Nephron progenitor cell (in vitro differentiated cells): ENCODE measurements at places on chromosomes 4 and X.

- no peak for DNase-seq
These were observed 1087.8 kb downstream of the C4orf33 start for GRCh38 chr4:130183766-130184165.

DNA sequence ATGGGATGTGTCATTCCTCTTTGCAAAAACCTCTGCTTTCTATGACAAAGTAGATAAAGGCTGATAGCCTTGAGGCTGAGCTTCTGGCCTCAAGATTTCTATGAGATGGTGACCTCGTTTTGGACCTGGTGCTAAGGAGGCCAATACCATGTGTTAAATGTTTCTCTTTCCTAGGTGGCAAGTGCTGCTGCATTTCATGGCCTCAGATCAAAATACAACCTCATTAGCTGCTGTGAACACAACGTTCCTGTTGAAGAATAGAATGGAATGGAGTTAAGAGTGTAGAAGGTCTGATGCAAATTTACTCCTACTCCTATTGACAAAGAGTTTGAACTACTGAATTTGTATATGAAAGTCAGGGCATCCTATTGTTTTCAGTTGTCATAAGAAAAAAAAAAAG, 112.0 kb downstream of the C4orf51 start:
- DNase-seq, result no peak

DNA sequence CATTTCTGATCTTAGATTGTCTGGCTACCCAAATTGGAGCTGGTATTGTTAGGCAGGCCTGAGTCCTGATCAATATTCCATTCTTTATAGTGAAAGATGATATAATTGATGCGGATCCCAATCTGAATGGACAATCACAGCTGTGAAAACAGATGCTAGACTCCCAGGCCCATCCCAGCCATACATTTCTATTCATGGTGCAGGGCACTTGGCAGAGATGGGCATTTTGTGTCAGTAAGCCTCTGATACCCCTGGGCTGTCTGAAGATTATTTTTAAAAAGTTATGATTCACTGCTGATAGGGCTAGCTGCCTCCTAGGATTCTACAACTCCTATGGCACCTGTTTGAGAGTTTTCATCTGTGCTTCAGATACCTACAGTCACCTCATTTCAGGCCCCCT, 61.2 kb upstream of the TSPAN7 start:
- no peak for DNase-seq

- DNase-seq, result peak; percentile 58
These were observed 161.2 kb downstream of the EFNB1 start for GRCh38 chrX:68989865-68990606.

DNA sequence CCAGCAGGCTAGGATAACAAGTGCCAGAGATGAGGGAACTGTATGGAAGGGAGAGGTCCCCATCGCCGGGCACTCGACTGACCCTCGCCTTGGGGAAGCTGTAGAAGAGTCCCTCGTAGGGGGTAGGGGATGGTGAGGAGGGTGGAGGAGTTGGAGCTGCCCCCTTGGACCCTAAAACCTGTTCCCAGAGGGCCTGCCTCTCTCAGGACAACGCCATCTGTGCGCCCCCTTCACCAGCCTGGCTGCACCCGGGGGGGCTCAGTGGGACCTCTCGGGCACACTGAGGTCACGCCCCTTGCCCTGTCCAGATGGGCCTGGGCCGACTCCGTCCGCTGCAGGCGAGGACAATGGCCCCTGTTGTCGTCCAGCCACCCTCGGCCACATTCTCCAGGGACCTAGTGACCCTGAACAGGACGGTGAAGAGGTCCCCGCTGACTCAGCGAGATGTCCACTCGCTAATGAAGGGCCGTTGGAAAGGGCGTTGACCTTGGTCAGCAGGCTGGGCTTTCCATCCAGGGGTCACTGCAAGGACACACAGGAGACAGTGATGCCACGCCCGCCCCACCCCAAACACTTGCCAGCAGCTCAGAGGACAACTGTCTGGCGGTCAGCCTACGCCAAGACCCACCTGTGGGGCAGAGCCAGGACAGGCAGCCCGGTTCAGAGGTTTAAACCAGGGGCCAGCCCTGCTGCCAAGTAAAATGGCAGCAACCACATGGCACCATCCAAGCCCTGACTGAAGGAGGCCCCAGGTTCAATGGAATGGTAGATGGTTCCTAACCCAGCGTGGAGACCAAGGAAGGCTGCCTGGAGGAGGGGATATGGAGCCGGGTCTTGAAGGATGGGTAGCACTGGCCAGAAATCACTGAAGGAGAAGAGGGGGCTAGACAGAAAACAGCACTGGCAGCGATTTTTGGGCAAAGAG, 51.2 kb downstream of the HMX1 start:
- DNase-seq, result no peak

- DNase-seq, result peak; percentile 92
These were observed at the start of gene KIT for GRCh38 chr4:54657551-54658251. TSS of gene KIT (plus strand) at chr4:54657957. CDS start at chr4:54658015, 58 bp downstream.

DNA sequence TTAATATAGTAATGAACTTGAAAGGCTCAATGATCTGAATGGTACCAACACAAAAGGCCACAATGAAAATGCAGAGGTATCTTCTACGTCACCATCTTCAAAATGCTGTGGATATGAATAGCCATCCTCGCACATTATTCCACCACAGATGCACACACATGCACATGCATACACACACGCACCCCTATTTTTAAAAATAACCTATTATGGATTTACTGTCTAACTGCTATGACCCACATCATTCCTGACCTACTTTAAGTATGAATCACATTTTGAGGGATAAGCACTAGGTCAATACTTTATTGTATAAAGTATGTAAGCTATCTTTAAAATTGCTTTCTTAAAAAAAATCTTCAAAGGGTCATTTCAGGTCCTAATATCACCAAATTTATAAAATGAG, 24.4 kb upstream of the CORIN start:
- DNase-seq, result no peak

DNA sequence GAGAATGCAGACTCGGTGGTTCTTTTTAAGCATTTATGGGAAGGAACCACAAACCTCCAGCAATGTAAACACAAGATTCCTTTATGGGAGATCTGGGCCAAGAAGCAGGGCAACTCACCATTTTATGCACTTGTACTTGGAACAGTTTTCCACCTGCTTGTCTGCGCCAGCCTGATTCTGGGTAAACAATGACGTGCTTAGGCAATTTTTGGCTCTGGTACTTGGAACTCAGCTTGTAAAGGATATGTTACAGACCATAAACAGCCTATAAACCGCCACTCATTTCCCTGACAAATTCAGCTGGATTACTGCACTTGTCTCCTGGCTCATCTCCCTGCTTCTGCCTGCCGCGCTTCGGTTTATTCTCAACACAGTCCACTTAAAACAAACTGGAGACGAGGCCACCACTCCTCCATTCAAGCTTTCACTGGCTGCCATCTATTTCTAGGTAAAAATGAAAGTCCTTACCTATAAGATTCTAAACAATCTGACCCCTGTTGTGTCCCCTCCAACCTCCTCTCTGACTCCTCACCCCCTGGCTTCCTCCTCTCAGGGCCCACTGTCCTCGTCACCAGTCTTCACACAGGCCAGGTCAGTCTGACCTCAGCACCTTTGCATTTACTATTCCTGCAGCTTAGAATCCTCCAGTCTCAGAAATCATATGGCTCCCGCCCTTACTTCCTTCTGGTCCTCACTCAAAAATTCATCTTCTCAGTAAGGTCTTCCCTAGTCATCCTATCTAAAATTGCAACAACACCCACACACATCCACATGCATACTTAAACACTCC, 205.9 kb upstream of the GALNT7 start:
- DNase-seq, result no peak

DNA sequence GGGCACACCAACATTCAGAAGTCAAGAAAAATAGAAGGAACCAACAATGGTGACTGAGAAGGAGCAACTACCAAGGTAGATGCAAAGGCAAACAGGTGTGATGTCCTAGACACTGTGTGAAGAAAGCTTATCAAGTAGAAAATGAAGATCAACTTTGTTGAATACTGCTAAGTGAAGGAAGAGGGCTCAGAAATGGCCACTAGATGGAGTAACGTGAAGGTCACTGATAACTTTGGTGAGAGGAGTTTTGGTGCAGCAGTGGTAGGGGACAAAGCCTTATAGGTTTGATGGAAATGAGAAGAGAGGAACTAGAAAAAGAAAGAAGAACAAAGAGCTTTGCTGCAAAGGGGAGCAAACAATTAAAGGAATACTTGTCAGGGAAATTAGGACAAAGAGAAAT, 23.5 kb downstream of the OTC start:
- no peak for DNase-seq

DNA sequence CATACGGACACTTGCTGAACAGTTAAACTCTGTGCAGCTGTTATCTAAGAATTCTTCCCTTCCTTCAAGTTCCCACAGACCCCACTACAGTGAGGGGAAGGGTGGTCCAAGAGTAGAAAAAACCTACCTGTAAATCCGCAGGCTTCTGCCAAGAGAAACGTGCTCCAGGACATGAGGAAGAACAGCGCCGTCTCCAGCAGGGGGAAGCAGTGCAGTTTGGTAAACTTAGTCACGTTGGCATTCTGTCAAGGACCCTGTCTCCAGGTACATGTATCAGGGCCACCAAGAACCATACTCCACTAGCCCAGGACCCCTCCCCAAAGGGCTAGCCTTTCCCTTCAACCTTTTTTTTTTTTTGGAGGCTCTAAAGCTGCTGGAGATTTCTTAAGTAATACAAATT, 79.9 kb downstream of the CHST7 start:
- DNase-seq, result peak; percentile 9

DNA sequence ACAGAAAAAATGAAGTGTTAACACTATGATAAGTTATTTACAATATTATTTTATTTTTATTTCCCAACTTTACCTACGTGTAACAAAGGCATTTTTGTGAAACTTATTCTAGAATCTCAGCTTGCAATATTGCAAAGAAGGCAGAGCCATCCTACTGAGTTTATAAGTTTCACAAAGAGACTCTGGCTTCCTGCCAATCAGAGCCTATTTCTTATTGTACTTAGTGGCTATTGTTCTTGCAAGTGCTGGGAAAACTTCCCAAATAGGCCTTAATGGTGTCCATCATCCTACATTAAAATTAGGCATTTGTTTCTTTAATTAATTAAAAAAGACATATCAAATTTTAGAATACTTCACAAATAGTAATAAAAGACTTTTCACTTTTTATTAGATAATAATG, 233.2 kb downstream of the EPHA5 start:
- DNase-seq, result no peak

DNA sequence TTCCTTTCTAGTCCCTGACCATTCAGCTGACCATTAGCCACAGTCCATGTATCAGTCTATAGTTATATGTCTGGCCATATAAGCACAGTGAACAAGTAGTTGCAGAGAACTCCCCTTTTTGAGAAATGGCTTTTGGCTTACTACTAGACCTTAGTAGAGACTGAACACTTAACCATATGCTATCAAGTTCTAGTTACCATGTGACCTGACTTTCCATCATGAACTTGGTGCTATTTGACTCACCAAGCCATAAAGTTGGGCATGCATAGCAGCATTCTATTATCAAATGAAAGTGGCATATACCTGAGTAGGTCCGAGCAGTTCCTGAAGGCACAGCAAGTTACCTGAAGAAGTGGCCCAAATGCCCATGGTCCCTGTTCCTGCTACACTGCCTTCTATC, 74.5 kb upstream of the IL2 start:
- DNase-seq, result no peak

GRCh38 chrX:107736781-107737531, 38.6 kb downstream of the TSC22D3 start:
- no peak for DNase-seq

GRCh38 chrX:150202641-150203247, 160.4 kb upstream of the MAMLD1 start:
- DNase-seq, result no peak

DNA sequence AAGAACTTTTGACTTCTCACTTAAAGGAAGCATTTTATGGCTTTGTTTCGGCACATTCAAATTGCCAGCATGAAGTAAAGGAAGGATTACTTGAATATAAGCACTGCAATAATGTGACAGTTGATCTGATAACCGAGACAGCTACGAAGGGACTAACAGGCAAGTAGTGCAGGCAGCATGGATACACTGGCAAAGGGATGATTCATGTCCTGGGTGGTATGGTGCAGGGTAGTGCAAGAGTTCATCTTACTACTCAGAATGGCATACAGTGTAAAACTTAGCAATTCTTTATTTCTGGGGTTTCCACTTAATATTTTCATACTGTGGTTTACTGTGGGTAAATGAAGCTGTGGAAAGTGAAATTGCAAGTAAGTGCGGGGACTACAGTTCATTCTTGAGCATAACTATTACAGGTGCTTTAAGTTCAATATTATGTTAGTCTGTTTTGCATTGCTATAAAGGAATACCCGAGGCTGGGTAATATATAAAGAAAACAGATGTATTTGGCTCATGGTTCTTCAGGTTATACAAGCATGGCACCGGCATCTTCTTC, 611.8 kb downstream of the SPOCK3 start:
- DNase-seq, result no peak

DNA sequence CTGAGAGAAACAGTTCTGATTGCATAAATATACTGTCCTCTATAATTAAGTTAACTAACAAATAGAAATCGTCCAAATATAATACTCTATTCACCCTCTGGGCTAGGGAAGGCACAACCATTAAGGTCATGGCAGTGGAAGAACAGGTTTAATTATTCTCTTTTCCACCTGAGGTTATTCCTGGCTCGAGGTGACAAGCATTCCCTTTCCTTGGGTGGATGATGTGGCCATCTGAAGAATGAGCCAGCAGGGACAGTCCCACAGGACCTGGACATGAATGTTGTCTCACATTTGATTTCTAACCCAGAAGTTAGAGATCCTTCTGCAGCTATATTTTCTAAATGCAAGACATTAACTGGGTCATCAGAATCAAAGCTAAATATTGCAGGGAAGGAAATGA, 5.5 kb downstream of the IBSP start:
- DNase-seq, result no peak

- no peak for DNase-seq
These were observed 158.0 kb upstream of the CTSO start for GRCh38 chr4:156111686-156112085.

GRCh38 chr4:180794333-180794732, 1448.9 kb upstream of the TENM3 start:
- DNase-seq, result no peak

GRCh38 chrX:129636175-129636681, 18.5 kb downstream of the APLN start:
- DNase-seq, result no peak

DNA sequence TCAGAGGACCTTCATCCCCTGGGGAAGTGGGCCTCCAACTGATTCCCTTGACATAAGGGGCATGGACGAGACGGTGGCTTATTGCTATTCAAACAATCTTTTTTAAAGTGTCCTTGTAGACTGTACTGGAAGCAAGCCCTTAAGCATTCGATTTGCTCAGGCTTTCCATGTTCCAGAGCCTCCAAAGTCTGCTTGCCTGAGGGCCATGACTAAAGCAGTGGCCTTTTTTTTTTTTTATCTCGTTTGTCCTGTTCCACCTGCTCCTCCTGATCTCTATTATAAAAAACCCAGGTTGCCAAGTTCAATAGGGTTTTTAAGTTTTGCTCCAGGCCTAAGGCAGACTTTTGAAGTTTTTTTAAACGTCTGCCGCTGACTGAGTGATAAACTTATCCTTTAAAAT, 103.7 kb upstream of the AADAT start:
- no peak for DNase-seq

DNA sequence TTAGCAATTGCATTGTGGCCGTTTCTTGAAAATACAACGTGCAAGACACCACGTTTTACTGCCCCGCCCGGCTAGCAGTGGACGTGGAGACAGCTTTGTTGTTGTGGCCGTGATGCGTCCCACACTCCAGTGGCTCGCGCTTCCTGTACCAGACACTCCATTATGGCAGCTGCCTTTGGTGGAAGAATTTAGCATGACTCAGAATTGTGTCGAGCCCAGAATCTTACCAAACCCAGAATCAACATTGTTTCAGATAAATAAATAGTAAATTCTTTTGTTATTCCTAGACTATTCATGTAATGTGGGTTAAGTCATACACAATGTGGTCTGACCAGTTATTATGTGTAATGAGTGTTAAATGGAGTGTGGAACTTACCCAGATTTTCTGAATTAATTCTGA, 25.3 kb upstream of the S100P start:
- no peak for DNase-seq
